Epithelial cell of prostate (primary cell): ENCODE measurements at places on chromosomes 5 and 9.

DNA sequence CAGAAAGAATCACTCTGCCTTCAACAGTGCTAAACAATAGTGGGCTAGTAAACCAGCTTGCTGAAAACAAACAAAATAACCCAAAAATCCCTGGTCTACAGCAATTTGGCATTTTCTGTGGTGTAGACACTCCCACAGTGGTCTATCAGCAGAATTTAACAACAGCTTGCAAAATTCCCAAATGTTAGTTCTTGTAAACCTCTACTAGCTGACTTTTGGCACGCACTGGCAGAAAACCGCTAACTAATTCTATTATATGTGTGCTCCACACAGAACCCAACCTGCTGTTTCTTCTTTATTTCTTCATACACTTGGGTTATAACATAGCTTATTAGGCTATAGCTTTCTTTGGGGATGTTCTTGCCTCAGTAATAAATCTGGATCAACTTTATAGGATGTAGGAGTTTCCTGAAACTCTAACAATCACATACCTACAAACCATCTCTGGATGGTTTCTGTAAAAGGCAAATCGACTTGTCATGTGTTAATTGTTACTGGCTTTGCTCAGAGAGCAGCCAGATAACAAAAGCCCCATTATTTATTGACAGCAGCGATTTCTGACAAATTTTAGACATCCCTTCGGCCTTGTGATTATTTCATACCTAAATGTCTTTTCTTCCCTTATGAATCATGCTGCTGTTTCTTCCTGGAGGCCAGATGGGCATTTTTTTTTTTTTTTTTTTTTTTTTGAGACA, 82.7 kb upstream of the NAA35 start:
- no peak for DNase-seq

DNA sequence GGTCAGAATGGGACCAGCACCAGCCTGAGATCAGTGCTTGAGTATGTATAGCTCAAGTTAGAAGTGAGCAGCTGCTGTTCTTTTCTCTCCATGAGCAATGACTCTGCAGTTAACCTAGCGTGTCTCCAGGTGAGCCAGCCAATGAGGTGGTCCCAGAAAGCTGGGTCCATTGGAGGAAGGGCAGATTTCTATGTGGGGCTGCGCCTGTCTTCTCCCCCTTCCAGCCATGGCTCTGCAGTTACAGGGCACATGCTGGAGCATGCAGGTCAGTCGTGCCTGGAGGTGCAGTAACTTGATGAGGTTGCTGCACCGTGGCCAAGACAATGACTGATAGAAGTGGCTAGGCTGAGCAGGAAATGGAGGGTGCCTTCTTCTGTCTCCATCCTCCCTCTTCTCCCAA, 29.6 kb upstream of the CXCL14 start:
- DNase-seq, result no peak

DNA sequence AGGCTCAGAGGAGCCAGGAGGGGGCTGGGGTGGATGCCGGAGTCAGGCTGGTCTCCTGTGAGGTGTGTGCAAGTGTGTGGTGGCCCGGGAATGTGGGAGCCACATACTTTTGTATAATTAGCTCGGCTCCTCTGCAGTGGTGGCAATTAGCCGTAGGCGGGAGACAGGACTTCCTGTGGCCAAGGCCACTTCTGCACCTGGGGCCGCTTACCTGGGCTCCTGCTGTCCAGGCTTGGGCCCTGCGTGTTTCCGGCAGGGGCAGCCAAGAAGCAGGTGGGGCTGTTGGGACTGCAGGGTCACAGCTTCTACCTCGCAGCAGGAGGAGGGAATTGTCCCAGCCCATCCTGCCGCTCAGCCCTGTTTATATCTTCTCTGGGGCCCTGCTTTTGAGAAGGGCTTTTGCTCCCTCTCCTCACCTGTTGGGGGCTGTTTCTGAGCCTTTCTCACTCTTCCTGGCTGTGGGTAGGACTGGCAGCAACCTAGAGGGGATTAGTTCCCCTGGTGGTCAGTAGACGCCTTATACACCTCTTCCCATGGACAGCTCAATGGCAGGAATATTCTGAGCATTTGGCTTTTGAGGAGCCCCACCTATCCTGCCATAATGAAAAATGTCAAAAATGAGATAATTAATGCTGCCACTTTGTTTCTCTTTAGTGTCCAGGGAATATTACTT, 145.4 kb upstream of the PITX1 start:
- DNase-seq, result no peak

DNA sequence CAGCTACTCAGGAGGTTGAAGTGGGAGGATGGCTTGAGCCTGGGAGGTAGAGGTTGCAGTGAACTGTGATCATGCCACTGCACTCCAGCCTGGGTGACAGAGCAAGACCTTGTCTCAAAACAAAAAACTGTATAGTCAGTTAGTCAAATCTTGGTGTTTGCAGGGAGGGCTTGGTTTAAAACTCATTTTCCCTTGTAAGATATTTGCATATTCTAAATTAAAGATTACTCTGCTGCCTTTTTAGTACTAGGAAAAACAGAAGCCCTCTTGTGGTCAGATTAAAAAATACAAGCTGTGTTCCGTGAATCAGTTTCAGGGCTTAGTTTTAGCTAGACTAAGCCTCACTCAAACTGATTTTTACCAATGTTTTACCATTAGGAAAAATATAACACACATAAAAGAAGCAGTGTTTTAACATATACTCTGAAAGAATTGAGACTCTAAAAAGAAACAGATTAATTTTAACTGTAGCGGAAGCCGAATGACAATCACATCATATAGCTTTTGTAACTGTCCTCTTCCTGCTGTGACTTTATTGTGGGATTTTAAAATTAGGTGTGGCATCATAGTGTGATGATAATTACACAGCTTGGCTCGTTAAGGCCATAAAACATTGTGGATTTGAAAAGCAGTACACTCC, 84.9 kb upstream of the BASP1 start:
- no peak for DNase-seq

- DNase-seq, result no peak
Observed at GRCh38 chr9:311841-312240, 97.2 kb downstream of the DOCK8 start.

DNA sequence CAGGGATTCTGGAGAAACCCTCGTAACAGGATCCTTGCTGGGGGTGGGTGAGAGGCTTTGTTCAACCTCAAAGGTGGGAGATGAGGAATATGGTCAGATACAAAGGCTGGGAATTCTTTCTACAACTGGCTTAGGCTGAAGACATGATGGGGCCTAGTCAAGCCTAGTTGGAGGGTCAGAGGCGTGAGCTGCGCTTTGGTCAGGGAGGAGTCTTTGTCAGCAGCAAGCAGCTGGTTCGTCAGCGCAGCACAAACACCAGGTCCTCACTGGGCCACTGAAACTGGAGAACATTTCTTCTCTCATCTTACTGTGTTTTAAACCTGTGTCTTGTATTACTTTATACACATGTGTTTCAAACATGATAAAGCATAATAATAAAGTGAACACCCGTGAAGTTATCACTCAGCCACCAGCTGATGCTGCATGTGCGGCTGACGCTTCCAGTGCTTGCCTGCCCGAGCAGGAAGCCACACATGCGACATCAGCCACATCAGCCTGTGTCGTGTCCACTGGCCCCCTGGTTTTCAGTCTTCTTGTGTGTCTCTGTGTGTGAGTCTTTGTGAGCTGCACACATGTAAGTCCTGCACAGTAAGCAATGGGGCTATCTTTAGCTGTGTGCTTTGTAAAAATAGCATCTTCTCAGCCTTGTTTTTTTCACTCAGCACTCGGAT, 81.5 kb downstream of the WNK2 start:
- DNase-seq, result no peak

DNA sequence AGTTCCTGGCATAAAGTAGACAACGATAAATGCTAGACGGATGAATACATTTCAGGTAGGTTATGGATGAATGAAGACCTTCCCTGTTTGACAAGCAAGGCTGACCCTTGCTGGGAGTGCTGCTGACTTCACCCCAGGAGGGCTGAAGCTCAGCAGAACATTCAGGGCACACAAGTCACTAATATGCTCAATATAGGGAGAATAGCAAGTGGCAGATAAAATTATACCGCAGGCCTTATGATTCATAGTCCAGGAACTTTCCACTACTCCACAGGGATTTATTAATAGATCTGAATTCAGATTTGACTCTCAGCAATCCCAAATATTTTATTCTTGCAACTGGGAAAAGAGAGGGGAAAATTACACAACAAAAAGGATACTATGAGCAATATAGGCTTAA, 38.2 kb upstream of the GRAMD2B start:
- no peak for DNase-seq

DNA sequence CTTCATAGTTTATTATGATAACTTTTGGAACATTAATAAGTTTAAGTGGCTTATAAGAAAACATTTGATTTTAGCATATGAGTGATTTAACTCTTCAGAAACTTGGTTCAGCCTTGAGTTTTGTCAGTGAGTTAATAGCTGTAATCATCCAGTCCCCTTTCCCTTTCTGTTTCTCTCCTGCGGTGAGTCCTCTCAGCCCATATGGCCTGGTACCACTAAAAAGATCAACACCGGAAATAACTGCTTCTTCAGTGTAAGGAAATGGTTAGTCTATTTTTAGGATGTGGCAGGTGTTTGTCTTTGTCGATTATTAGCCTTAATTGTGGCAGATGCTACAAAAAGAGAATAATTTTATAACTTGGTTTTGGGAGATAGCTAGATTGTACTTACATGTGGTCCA, 120.2 kb upstream of the GRHPR start:
- no peak for DNase-seq

DNA sequence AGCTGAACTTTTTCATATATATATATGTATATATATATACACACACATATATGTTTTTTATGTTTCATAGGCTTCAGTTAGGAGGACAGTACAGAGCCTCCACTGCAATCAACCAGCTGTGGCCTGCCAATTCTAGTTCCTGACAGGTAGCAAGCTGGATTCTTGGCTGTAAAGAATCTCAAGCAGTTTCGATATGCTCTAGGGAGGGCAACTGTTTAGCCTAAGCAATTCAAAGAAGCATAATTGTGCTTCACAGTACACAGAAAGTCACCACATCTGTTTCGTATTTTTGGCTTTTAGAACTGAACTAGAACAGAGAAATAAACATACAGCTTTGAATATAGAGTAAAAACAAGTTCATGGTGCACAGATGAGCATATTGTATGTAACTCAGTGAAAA, 152.4 kb upstream of the ARRDC3 start:
- DNase-seq, result no peak

DNA sequence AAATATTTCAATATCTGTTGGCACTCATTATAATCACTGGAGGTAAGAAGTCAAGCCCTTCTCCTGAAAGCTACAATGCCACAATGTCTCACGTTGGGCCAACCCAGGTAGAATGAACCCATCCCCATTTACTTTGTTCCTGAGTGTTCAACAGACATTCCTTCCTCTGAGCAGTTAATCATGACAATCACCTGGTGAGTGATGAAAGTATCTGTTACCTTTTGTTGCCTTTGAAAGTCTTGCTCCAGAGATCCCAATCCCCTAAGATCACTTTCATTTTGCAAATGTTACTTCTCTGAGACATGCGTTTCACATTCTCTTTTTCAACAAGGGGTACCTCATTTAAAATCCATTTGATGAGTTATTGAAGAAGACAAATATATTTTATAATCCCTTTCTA, 49.3 kb upstream of the MSX2 start:
- DNase-seq, result no peak

DNA sequence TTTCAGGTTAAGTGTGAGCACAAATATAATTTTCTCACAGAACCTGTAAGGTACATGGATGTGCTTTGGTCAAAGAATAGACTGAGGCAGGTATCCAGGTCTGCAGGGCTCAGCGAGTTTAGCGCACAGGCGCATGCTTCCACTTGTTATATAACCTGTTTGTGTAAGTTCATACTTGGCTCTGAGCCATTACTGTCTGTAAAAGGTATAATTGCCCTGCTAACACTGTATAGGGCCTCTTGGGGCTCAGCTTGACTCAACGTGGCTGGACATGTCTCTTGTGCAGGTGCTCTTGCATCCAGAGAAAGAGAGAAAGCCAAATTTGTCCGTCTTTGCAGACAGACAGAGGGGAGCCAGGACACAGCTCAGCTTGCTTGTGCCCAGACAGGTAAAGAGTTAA, 759.6 kb downstream of the MTRR start:
- DNase-seq, result peak; percentile 6

GRCh38 chr9:19138084-19138483, 10.8 kb upstream of the PLIN2 start:
- DNase-seq, result no peak

- no peak for DNase-seq
Observed at GRCh38 chr9:4680750-4681149, 1.4 kb downstream of the CDC37L1 start.

DNA sequence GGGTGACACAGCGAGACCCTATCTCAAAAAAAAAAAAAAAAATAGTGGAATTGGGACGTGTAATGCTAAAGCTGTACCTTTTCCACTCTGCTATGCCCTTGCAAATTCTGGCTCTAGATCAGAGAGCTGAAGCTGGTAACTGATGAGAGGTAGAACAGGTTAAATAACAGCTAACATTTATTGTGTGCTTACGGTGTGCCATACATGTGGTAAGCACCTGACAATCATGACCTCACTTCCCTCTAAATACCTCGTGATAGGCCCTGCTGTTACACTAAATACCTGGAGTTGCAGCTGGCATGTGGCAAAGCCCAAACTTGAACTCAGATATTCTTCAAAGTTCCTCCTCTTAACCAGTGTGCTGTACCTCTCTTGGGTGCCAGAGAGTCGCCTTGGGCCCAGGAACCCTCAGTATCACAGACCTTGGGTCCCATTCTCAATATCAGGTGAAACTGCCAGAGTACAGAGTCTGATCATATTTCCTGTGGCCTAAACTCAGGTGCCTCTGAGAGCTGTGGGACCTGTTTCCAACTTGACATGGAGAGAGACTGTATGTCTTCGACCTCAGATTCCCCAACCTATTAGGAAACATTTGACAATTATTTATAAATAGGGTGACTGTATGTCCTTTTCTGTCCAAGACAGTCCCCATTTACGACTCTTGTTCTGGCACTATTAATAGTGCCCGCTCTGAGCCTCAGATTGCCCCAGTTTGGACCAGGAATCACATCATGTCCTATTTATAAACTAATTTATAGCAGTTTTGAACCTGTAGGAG, 4.8 kb downstream of the ARL10 start:
- no peak for DNase-seq

- no peak for DNase-seq
Observed at GRCh38 chr5:107513337-107514085, 157.2 kb downstream of the EFNA5 start.

- peak; percentile 31 for DNase-seq
Observed at GRCh38 chr9:101376111-101376848, 8.5 kb downstream of the BAAT start.

- no peak for DNase-seq
Observed at GRCh38 chr9:107137495-107138202, 145.4 kb upstream of the RAD23B start.

DNA sequence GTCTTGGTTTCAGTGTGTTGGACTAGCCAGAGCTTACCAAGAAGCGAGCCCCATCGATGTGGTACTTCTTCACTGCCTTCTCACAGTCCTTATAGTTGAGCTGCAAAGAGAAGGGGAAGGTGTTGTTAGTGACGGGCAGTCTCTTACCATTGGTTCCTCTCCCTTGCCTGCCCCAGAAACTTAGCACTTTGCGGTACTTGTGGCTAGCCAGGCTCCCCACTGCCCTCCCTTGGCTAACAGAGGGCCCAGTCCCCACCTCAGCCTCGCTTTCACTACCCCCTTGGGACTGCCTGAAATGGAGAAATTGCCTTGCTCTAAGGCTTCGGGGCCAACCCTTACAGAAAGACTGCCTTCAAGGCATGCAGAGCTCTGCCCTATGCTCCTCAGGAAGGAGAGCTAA, 4.3 kb downstream of the LCP2 start:
- DNase-seq, result no peak

- no peak for DNase-seq
Observed at GRCh38 chr9:73153793-73154227, 2.1 kb downstream of the ANXA1 start.
